Astrocyte (in vitro differentiated cells and primary cell): ENCODE measurements at places on chromosomes 3 and 15. TPM values are rescaled to one million over a fixed set of nuclear protein-coding genes. Genes with fewer than 3 reads are reported as not detected.

MRPS25 gene
- 32.9 and 38.9 TPM in 2 replicates for total RNA-seq

GOLGA6B gene
- total RNA-seq, result 0.36 TPM in 1 of 2 replicates, not detected in the other

ROPN1 gene
- total RNA-seq, result not detected in 2 replicates

CASR gene
- not detected in 2 replicates for total RNA-seq

UBAP1L gene
- total RNA-seq, result 1.8 and 1.9 TPM in 2 replicates

CCDC54 gene
- not detected in 2 replicates for total RNA-seq

FOXL2NB gene
- 3.9 and 5.2 TPM in 2 replicates for total RNA-seq

ZIC1 gene
- 0.19 and 0.30 TPM in 2 replicates for total RNA-seq

CLDN18 gene
- not detected in 2 replicates for total RNA-seq

PRR23E gene
- not detected in 2 replicates for total RNA-seq

SLC9C1 gene
- not detected in 2 replicates for total RNA-seq

WDR53 gene
- 11.0 and 13.3 TPM in 2 replicates for total RNA-seq

PIF1 gene
- 0.48 and 1.7 TPM in 2 replicates for total RNA-seq

LACTB gene
- 29.8 and 37.2 TPM in 2 replicates for total RNA-seq

PAQR9 gene
- total RNA-seq, result 0.22 and 0.23 TPM in 2 replicates

RHCG gene
- 0.18 TPM in 1 of 2 replicates, not detected in the other for total RNA-seq

PP2D1 gene
- not detected in 2 replicates for total RNA-seq

SPCS1 gene
- 110 and 119 TPM in 2 replicates for total RNA-seq

CA12 gene
- total RNA-seq, result 0.54 and 0.70 TPM in 2 replicates

ATP10A gene
- total RNA-seq, result 21.1 and 36.6 TPM in 2 replicates

TIGIT gene
- total RNA-seq, result not detected in 2 replicates

KLHL6 gene
- total RNA-seq, result 0.11 and 0.14 TPM in 2 replicates

MYLK gene
- total RNA-seq, result 50.5 and 53.6 TPM in 2 replicates

TFG gene
- 154 and 155 TPM in 2 replicates for total RNA-seq

IL16 gene
- total RNA-seq, result 0.24 and 0.36 TPM in 2 replicates

TMEM108 gene
- 5.6 and 5.9 TPM in 2 replicates for total RNA-seq

TEX55 gene
- total RNA-seq, result not detected in 2 replicates

CLDND1 gene
- total RNA-seq, result 104 and 109 TPM in 2 replicates

FOXP1 gene
- total RNA-seq, result 107 and 124 TPM in 2 replicates

CYP1A1 gene
- 0.58 and 0.91 TPM in 2 replicates for total RNA-seq

KCNMB3 gene
- total RNA-seq, result 0.75 and 1.7 TPM in 2 replicates

INO80 gene
- 17.0 and 17.3 TPM in 2 replicates for total RNA-seq

WDR5B gene
- total RNA-seq, result 3.9 and 4.0 TPM in 2 replicates

AHSG gene
- not detected in 2 replicates for total RNA-seq

LRRC31 gene
- 0.16 TPM in 1 of 2 replicates, not detected in the other for total RNA-seq

RETNLB gene
- not detected in 2 replicates for total RNA-seq

BMF gene
- 31.0 and 31.8 TPM in 2 replicates for total RNA-seq

ADPRH gene
- total RNA-seq, result 2.6 and 3.1 TPM in 2 replicates

MINAR1 gene
- 1.7 TPM in 2 replicates for total RNA-seq

CSTA gene
- 0.41 and 0.55 TPM in 2 replicates for total RNA-seq

DNAH1 gene
- total RNA-seq, result 2.2 and 2.3 TPM in 2 replicates

GOLGA8B gene
- total RNA-seq, result 55.8 and 61.6 TPM in 2 replicates

GPR160 gene
- 0.79 and 1.4 TPM in 2 replicates for total RNA-seq

GUCA1C gene
- not detected in 2 replicates for total RNA-seq

TNFAIP8L3 gene
- 1.1 and 1.8 TPM in 2 replicates for total RNA-seq

FANCD2OS gene
- not detected in 2 replicates for total RNA-seq

CRYGS gene
- total RNA-seq, result 1.3 and 2.1 TPM in 2 replicates

C2CD4B gene
- total RNA-seq, result not detected in 2 replicates

UBE2E1 gene
- total RNA-seq, result 145 and 150 TPM in 2 replicates

LRTM1 gene
- not detected in 2 replicates for total RNA-seq

CLDN16 gene
- total RNA-seq, result 0.24 and 0.50 TPM in 2 replicates

POU1F1 gene
- not detected in 2 replicates for total RNA-seq

CTXN2 gene
- total RNA-seq, result not detected in 2 replicates

PCNP gene
- total RNA-seq, result 147 and 151 TPM in 2 replicates

IGSF11 gene
- 0.22 and 0.39 TPM in 2 replicates for total RNA-seq

REC114 gene
- total RNA-seq, result not detected in 2 replicates

SOX2 gene
- 5.2 and 6.5 TPM in 2 replicates for total RNA-seq
